ENCODE measurements at places on chromosomes 11 and 22.

GRCh38 chr11:116928102-116928777 is 90.8 kb upstream of the APOA1 start:
- DNase-seq: peak; percentile 57

DNA sequence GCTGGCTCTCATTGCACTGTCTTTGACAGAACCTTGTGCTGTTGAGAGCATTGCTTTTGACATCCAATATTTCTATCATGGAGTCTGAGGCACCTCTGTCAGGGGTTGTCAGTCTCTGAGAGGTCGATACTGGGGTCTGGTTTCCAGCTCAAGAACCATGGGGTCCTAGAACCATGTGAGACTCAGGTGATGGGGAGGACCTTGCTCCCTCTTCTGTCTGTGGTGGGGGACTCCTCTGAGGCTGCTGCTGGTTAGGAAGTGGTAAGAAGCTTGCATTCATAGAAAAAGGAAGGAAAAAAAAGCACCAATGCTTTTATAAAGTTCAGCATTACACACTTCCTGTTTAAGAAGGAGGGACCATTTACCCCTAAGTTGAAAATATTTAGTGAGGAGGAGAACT is 91.8 kb upstream of the CD44 start:
- DNase-seq: no peak

DNA sequence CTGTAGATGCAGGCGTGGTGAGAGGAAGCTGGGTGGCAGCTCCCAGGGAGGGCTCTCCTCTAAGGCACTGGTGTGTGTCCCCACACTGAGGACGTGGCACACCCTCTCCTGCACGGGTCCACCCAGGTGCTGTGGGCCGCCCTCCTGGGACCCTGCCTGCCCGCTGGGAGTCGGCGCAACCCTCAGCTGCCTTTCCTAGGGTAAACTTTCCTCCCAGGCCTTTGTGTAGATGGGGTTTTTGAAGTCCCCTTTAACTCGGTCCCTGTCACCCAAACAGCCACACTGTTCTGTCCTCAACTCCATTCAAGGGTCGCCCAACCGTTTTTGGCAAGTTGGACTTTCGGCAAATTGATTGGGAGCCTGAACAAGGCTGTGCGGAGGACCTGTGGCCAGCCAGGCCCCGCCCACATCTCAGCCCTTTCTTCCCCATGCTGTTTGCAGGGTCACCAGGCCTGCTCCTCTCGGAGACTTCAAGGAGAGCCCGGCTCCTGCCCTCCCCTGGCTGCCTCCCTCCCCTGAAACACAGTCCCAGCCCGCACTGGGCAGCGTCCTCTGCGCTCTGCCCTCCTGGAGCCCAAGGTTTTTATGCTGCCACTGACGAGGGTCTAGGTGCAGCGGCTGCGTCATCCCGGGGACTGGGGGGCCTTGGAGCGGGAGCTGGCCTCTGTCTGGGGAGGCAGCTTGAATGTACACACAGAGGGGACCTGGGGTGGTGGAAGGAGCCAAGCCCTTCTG is 1126.2 kb downstream of the BRD1 start:
- no peak for DNase-seq

- DNase-seq: no peak
Observed at GRCh38 chr11:19822531-19822930, 109.9 kb downstream of the NAV2 start.

DNA sequence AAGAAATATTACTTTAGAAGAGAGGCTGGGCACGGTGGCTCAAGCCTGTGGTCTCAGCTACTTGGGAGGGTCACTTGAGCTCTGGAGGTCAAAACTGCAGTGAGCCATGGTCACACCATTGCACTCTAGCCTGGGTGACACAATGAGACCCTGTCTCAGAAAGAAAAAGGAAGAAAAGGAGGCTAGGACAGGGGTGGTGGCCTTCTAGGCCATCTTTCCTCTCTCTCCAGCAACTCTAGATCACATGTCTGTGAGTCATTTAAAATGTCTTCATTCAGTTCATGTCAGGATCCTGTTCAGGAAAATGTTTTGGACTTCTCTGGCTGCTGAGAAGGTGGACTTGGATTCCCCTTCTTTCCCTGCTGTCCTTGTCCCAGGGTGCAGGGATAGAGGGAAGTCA is 53.3 kb downstream of the PPFIA1 start:
- no peak for DNase-seq

DNA sequence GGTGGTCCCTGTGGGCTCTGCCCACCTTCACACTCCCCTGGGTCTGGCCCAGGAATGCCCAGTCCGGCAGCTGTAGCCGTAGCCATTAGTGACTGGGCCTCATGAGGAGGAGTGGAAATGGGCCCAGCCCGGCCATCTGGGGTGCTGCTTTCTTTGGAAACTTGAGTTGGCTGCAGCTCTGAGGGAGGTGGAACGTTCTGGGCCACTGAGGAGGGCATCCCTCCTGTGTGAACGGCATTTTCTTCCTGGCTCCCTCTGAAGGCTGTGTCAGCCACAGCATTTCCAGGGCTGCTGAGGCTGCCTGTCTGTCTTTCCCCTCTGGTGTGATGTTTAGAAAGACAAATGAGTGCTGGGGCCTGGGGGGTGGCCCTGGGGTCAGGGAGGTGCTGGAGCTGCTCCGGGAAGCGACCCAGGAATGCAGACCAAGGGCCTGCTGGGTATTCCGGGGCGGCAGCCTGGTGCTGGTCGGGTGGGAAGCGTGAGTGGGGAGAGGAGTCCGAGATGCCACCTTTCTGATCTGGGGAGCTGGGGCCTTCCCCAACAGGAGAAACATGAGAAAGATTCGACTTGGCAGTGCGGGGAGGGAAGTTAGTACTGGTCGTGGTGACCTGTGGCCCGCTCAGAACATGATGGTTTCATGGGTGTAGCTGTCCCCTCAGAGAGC is 27.1 kb downstream of the PTDSS2 start:
- no peak for DNase-seq

- DNase-seq: no peak
Observed at GRCh38 chr11:1746511-1746931, 3.9 kb downstream of the IFITM10 start.

DNA sequence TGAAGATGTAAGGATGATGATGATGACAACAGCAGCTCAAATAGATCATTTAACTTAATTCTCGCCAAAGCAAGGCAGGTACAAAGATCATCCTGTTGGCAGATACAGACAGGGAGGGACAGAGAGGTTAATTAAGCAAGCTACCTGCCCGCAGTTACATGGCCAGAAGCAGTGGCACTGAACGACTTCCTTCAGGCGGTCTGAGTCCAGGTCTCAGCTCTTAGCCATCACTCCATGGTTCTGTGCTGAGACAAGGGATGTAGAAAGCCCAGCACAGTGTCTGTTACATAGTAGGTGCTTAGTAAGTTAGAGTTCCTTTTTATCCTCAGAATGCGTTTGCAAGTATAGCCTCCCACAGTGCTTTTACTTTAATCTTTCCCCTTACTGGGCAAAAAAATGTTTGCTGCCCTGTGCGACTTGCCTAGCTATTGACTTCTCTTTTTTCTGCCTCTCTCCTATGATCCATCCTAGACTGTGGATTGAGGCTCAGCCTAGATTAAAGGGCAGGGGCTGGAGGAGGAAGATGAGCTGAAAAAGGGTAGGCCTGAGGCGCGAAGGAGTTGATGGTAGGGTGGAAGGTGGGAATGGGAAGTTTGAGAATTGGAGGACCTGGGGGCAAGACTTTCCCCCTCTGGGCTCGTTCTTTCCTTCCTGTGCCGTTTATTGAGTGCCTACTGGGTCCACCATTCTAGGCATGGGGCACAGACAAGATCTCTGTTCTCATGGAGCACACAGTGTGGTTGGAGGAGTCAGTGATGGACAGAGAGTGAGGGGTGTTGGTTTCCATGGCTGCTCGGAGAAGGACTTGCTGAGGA is 108.2 kb upstream of the OR4B1 start:
- no peak for DNase-seq

DNA sequence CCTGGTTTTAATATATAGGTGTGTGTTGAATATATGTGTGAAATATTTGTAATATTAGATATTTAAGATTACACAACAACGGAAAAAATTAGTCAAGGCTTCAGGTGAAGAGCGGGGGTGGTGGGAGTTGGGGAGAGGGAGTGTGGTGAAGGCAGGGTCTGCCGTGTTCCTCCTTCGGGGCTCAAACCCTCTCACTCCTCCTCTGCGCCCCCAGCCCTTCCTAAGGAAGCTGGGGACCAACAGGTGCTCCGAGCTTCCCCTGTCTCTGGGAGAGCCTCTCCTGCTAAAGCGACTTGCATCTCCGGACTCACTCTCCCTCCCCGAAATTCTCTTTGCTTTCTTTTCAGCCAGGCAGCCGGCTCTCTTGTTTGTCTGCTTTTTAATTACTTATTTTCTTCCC is 960 bp upstream of the CADM1 start:
- peak; percentile 8 for DNase-seq

- DNase-seq: peak; percentile 83
Observed at GRCh38 chr11:128733440-128734102, 39.7 kb downstream of the FLI1 start.

- no peak for DNase-seq
Observed at GRCh38 chr22:46910624-46911023, 148.2 kb downstream of the TBC1D22A start.

GRCh38 chr22:17980015-17980590 is 44.3 kb downstream of the MICAL3 start:
- DNase-seq: no peak

GRCh38 chr22:31776231-31776630 is 22.4 kb downstream of the DEPDC5 start:
- DNase-seq: no peak

GRCh38 chr22:43891360-43892182 is at the start of gene PNPLA5:
Gene PNPLA5, minus strand, starts transcription at chr22:43892013. Its CDS starts 133 bp downstream, at chr22:43891880.
- no peak for DNase-seq

- no peak for DNase-seq
Observed at GRCh38 chr11:134479206-134480135, 67.4 kb upstream of the B3GAT1 start.

DNA sequence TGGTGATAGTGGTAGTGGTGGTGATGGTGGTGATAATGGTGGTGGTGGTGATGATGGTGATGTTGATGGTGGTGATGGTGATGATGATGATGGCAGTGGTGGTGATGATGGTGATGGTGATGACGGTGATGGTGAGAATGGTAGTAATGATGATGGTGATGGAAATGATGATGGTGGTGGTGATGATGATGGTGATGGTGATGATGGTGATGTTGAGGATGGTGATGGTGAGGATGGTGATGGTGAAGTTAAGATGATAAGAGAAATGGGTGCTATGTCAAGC is 11.8 kb downstream of the MRGPRG start:
- no peak for DNase-seq

DNA sequence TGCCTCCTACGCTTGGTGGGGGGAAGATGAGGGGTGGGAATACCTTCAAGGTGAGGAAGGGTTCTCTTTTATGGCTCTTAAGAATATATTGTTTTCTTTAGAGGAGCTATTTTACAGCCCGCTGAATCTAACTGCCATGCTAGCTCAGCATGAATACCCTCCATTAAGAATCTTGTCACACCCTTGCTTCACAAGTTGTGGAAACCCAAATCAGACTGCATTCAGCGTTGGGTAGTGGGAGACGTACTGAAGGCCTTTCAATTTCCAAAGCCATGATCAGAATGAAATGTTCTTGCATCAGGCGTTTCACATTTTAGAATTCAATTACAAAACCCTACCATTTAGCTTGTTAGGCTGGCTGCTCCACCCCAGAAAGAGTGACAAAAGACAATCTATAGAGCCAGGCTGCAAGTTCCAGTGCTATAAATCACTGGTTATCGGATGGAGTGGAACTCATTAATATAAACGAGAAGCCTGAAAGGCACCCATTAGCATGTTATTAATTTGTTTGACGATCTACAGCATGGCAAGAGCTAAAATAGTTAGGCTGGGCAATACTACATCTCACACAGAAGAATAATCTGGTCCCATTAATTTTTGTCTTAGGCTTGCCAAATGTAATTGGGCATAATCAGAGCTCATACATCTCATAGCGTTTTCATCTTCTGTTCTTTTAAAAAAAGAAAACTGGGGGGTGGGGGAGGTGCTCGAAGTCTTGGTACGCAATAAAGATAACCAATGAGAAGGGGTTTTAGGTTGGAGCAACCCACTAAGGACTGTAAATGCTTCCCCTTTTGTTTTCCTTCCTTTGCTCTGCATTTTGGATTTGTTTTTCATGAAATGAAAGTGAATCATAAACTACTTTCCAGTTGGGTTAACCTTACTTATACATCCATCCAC is 57.5 kb downstream of the ABTB2 start:
- DNase-seq: no peak

DNA sequence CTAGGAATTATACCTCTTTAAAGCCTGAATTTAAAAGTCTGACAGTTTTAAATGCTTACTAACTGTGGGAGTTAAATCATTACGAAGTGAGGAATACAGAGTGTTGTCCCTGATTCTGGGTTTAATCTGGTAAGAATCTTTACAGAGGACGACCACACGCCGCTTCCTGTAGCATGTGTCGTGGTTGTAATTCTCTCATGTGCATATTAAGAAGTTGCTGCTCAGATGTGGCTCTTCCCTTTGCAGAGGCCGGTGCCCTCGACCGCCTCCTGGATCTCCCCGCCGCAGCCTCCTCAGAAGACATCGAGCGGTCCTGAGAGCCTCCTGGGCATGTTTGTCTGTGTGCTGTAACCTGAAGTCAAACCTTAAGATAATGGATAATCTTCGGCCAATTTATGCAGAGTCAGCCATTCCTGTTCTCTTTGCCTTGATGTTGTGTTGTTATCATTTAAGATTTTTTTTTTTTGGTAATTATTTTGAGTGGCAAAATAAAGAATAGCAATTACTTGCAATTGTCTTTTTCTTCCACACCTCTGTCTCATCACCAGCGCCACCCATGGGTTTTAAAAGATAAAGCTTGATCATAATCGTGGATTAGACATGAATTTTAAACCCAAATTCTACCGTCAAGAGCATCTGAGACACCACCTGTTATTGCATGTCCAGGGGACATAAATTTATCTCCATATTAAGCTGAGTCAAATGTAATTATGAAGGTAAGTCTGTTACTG is 6.5 kb downstream of the GAL start:
- no peak for DNase-seq

All from MM.1S (cell line).